ENCODE measurements at places on chromosomes 12 and 14. TPM values are rescaled to one million over a fixed set of nuclear protein-coding genes. Genes with fewer than 3 reads are reported as not detected.

GLS2 gene
- total RNA-seq: not detected

TXNDC16 gene
- 9.0 TPM for total RNA-seq

FAR2 gene
- total RNA-seq: 13.8 TPM

TFCP2 gene
- total RNA-seq: 11.6 TPM

SYT1 gene
- 1.5 TPM for total RNA-seq

CAND1 gene
- total RNA-seq: 138 TPM

INHBE gene
- total RNA-seq: not detected

ERH gene
- 102 TPM for total RNA-seq

GLT1D1 gene
- not detected for total RNA-seq

GLIPR1L1 gene
- total RNA-seq: not detected

AICDA gene
- total RNA-seq: not detected

PTPRO gene
- under 0.01 TPM for total RNA-seq

TSPAN19 gene
- not detected for total RNA-seq

OR10P1 gene
- not detected for total RNA-seq

DPF3 gene
- total RNA-seq: 1.6 TPM

RNF212B gene
- total RNA-seq: not detected

FAM161B gene
- total RNA-seq: 8.4 TPM

MYF5 gene
- total RNA-seq: not detected

FOXG1 gene
- under 0.01 TPM for total RNA-seq

CACNA1C gene
- 29.1 TPM for total RNA-seq

ING4 gene
- total RNA-seq: 28.4 TPM

NPFF gene
- not detected for total RNA-seq

ACOT6 gene
- total RNA-seq: not detected

PTPRQ gene
- total RNA-seq: 0.43 TPM

NANOG gene
- 0.32 TPM for total RNA-seq

AJUBA gene
- 75.0 TPM for total RNA-seq

COL2A1 gene
- total RNA-seq: 3.2 TPM

KRT75 gene
- total RNA-seq: 1.4 TPM

C12orf50 gene
- total RNA-seq: not detected

ADAMTS20 gene
- not detected for total RNA-seq

MFAP5 gene
- 12.3 TPM for total RNA-seq

KRT72 gene
- total RNA-seq: not detected

PELI2 gene
- 7.1 TPM for total RNA-seq

LIN7A gene
- 0.13 TPM for total RNA-seq

C12orf60 gene
- 1.9 TPM for total RNA-seq

Data from articular chondrocyte of knee joint (primary cell).